ENCODE measurements at places on chromosomes 2 and 18.

DNA sequence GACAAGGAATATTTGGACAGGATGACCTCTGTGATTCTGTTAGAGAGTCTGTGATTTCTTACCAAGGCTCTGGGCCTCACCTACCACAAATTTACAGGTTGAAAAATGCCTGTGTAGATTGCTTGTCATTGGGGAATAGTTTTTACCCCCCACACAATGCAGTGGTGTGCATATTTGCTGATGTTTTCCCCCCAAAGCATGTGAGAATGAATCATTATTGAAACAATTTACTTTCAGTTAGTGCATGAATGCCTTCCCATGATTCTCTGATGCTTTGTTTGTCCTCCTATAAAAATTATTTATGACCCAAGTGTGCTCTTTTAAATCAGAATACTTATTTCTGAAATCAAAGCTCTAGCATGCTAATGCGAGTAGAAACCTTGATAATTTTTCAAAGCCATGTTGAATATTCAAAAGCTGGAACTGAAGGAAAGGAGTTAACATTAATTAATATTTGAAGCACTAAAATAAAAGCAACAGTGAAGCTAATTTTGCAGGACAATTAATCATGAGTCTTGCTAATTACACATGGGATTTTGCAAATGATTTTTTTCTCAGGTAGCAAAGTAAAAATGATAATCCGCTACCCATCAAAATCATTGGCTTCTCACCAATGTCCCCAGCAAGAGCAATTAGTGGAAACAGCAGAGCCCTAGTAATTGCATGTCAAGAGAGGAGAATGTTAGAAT lies 361.2 kb upstream of the HNRNPA3 start:
- no peak for DNase-seq

GRCh38 chr2:10309286-10309685 lies 6.6 kb downstream of the HPCAL1 start:
- DNase-seq, result no peak

DNA sequence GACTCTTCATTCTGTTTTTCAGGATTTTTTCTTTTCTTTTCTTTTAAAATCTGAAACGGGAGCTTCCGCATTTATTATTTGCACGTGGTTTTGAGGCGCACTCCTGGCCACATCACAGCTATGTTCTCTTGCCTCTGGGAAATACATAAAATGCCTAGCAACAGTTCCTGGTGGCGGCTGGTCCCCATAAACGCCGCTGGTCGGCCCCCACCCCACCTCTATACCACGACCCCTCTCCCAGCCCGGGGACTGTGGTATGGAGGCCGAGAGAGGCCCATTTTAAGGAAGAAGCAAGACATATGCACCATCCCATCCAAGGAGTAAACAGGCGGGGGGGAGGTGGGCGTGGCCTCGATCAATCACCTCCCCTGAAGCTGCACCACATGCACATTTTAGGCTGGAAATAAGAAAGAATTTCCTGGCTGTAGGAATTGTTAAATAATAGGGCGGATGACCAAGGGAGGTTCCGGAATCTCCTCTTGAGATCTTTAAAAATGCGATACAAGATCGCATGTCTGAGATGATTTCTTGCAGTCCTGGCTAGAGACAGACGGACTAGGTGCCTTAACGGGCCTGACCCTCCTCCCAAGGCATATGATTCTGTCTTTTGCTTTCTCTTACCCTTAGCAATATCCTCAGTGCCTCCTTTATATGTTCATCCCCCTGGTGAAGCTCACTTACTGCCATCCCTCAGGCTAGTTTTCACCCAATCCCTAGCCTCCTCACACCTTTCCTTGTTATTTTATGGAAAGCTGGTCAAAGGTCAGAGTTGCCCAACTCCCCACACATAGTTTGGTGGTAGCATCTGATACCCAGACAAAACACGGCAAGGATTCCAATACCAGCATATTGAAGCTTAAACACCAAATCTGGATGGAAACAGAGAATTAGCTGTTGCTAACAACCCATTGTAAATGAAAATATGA lies 82.4 kb downstream of the BCL2 start:
- DNase-seq, result no peak

GRCh38 chr2:67329513-67329912 lies 67.6 kb upstream of the ETAA1 start:
- no peak for DNase-seq

GRCh38 chr2:2707206-2707991 lies 376.3 kb upstream of the MYT1L start:
- no peak for DNase-seq

DNA sequence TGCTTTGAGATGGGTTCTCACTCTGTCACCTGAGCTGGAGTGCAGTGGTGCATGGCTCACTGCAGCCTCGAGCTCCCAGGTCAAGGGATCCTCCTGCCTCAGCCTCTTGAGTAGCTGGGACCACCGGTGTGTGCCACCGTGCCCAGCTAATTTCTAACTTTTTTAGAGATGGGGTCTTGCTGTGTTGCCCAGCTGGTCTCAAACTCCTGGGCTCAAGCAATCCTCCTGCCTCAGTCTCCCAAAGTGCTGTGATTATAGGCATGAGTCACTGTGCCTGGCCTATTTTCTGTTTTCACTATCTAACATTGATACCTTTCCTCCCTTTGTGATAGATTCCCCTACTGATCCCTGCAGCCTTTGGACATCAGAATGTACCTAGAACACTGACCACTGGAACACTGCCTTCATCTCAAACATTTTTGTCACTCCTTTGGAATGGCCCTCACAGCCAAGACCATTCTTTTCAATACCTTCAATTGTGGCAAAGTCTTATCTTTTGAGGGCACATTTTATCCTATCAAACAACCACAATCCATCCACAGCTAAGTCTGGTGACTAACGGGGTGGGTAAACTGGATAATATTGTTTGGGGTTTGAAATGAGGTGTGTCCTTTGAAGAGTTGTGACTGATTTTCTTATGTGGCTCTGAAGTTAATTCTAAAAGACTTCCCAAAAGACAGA lies 43.7 kb downstream of the EPAS1 start:
- DNase-seq, result no peak

- no peak for DNase-seq
Measured at GRCh38 chr2:161217597-161218185, 57.5 kb downstream of the TANK start.

GRCh38 chr2:121529439-121530211 lies 1.1 kb upstream of the RNU4ATAC start:
- peak; percentile 77 for DNase-seq

GRCh38 chr2:239374896-239375277 lies 25.9 kb downstream of the HDAC4 start:
- no peak for DNase-seq

Measured in SW 1271 (cell line).